ENCODE measurements at places on chromosomes 12 and 14.

GRCh38 chr12:5493018-5493417 is 61.1 kb downstream of the NTF3 start:
- DNase-seq: no peak

DNA sequence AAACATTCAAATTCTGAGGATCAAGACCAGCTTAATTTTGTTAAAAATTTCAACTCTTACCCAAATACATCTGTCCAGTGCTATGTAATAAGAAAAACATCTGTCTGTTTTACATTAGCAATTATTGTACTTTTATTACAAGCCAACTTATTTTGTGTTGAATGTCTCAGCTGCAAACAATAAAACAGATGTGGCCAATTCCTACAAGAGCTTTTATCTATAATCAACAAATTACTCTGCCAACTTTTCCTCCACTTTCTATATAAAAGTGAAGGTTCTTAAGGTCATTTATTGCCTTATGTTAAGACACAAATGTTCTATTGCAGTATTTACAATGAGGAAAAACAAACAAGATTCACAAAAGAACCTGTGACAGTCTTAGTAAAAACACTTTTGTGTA is 72.7 kb downstream of the NOVA1 start:
- no peak for DNase-seq

GRCh38 chr12:107670999-107671643 is 14.5 kb upstream of the PWP1 start:
- no peak for DNase-seq

DNA sequence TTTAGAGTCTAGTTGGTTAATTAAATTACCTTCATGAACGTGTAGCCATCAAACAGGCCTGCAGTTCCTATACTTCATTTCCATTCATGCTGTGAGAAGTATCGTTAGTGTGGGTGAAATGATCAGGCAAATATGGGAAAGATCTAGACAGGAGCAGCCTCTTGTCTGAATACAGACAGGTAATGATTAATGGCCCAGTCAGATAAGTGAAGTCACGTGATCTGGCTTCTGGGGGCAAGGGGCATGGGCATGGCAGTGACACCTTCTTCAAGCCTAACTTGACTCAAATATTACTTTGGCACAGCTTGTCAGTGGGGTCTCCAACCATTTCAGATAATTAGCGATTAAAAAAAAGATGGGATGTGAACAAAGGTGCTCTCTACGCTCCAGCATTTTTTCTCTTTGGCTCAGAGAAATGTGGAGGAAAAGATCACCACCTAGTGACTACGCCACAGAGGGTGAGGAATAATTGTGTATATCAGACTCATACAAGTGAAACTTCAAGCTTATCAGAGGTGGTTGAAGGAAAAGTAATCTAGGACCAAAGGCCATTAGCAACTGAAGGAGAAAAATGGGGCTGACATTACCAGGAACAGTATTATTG is 17.8 kb downstream of the GUCY2C start:
- no peak for DNase-seq

DNA sequence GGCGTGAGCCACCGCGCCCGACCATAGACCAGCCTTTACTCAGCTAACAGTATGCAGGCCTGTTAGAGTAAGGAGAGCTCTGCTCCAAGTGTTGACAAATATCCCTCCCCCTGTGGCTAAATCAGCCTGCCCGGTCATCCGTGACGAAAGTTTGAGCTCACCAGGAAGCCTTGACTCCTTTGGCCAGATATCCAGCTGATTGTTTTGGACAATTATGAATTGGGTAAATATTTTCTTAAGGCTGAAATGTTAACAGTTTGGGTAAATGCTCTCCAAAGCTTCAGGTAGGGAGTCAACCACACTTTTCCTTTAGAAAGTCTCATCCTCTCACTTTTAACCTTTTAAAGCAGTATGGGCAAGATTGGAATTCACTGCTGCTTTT is 157.9 kb downstream of the PAWR start:
- no peak for DNase-seq

DNA sequence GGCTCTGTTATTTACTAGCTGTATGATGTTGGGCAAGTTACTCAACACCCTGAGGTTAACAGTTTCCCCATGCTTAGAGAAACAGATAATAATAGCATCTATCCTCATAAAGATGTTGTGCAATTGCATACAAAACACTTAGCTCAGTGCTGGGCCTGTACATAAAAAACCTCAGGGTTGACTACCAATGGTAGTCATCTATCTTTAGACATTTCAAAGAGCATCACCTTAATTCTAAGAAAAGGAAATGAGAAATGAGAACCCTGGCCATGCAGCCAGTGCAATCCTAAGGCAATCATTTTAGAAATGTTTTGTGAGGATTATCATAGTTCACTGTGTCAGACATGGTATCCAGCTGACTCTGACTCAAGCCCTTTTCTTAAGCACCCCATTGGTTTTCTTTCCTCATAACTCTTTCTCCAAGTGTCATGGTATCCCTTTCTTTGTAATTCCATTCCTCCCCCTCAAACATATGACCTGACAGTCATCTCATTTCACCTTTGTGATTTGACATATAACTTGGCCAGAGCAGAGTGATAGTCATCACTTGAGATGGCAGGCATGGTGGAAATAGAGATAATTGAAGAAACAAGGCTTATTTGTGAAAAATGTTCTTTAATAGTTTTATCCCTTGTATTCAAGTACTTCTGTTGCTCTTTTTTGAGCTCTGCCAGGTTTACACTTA is 29.5 kb upstream of the OSBPL8 start:
- no peak for DNase-seq

GRCh38 chr12:74897425-74898211 is 312.0 kb downstream of the KCNC2 start:
- no peak for DNase-seq

- no peak for DNase-seq
These were observed 205.6 kb downstream of the KIF26A start for GRCh38 chr14:104343690-104344640.

DNA sequence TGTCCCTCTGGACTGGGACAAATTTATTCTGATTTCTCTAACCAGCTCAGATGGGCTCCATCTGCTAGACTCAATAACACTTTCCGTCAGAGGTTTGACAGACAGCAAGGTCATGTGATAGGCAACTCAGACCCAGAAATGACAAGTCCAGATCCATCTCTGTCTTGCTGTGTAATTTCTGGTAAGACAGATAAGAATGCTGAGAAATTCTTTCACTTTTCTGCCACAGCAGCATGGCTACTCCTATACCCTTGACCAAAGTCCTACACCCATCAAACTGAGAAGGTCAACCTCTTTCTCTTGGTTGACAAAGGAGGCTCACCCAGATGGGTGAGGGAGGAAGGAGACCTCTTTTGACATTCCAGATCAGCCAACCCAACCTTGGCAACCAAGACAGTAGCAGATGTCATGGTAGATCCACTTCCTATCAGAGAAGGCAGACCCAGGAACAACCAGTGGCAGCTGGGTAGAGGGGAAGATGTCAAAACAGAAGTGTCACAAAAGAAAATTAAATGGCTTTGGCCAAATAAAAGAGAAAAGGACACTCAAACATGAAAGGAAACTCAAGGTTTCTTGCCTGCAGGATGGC is 36.9 kb upstream of the PRKAB1 start:
- no peak for DNase-seq

- no peak for DNase-seq
These were observed 56.2 kb downstream of the TSPAN9 start for GRCh38 chr12:3133405-3133783.

DNA sequence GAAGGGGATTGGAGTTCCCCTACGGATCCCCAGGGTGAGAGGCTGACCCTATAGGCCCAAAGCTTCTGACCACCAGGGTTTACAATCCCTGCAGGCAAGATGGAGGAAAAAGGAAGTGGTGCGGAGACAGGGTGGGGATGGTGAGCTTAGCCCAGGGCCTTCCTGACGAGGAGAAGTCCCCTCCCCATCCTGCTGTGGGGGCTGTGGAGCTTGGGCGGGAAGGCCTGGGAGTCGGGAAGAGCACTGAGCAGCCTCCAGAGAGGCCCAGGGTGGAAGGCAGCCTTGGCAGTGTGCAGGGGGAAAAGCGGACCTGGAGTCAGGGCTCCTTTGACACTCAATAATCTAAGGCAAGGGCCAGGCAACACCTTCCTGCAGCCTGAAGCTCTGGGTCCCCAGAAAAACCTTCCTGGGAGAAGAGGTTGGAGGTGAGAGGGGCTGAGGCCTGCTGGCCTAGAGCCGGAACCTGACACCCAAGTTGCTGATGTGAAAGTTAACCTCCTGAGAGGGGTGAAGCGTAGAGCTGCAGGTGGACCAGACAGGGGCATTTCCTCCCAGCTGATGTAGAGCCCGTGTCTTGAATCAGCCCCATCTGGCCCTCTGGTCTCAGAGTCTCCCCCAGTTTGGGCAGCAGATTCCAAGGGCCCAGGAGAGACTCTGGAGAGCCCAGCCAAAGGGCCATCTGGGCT is 6.0 kb downstream of the HDAC7 start:
- DNase-seq: peak; percentile 63

GRCh38 chr14:69586404-69586803 is 11.7 kb upstream of the CCDC177 start:
- DNase-seq: no peak

DNA sequence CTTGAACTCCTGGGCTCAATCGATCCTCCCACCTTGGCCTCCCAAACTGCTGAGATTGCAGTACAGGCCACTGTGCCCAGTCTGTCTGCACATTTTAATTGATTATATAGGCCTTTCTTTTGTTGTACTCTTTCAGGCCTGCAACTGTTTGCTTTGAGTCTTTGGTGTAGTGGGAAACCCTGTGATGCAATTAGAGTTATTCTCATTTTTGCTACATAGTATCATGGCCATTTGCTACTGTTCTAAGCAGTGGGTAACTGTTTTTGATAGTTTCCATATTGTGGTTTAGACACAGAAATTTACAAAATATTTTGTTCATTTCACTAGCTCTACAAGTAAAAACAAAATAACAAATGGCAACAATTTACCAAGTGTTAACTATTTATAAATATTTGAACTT is 6.3 kb upstream of the TUBA1B start:
- DNase-seq: no peak

GRCh38 chr12:2813214-2814185 is 1.0 kb downstream of the ITFG2 start:
- no peak for DNase-seq

- no peak for DNase-seq
These were observed 120.3 kb downstream of the GARIN6 start for GRCh38 chr12:99767809-99768208.

DNA sequence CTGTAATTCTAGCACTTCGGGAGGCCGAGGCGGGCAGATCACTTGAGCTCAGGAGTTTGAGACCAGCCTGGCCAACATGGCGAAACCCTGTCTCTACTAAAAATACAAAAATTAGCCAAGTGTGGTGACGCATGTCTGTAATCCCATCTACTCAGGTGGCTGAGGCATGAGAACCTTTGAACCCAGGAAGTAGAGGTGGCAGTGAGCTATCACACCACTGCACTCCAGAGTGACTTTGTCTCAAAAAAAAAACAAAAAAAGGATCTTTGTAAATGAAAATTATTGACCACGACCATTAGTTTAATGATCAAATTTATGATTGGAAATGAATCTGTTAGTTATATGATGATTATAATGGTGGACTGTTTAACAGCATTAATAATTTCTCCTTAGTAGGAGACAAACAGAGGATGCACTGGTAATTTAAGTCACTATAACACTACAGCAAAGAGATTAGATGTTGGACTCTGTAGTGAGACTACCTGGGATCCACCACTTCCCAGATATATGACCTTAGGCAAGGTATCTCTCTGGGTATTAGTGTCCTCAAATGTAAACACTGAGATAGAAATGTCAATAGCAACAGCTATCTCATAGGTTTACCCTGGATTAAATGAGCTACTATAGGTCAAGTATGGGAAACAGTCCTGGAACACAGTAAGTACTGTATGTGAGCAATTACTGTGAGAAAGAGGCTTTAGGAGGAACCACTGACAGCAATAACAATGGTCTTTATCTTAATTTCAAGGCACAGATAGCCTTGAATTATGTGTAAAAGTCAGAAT is 214.7 kb downstream of the NOVA1 start:
- DNase-seq: no peak

GRCh38 chr12:52175371-52176350 is 16.2 kb downstream of the KRT80 start:
- DNase-seq: no peak

- no peak for DNase-seq
These were observed 22.0 kb downstream of the TTC9 start for GRCh38 chr14:70663707-70664179.

DNA sequence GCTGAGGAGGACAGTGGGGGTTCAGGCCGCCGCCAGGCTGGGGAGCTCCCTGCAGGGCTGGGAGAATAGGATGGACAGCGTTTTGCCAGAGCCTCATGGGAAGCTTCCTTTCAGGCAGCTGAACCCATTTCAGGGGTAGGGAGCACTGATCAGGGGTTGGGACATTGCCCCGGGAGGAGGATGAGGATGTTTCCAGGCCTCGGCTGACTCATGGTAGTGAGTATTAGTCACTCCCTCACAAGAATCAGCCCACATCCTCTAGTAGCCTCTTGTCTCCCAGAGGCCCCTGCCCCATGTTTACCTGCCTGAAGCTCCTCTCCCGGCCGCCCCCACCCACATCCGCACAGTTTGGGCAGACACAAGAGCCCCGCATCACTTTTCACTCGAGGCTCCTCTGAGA is 89.8 kb downstream of the ZFP36L1 start:
- DNase-seq: no peak

DNA sequence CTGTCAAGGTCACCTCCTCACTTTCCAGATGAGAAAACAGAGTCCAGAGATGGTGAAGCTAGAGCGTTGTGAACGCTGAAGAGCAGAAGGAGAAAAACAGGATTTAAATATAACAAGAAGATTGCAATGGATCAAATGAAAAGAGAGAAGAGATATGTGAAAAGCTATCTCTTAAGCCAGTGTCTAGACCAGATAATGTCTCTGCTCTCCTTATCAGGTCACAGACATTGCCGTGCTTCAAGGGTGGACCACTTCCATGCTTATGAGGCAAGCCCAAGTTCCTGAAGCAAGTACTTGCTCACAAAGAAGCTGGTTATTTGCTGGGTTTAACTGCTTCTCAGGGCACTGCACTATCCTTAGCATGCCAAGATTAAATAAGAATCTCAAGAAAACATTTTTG is 31.6 kb upstream of the FRS2 start:
- DNase-seq: no peak

DNA sequence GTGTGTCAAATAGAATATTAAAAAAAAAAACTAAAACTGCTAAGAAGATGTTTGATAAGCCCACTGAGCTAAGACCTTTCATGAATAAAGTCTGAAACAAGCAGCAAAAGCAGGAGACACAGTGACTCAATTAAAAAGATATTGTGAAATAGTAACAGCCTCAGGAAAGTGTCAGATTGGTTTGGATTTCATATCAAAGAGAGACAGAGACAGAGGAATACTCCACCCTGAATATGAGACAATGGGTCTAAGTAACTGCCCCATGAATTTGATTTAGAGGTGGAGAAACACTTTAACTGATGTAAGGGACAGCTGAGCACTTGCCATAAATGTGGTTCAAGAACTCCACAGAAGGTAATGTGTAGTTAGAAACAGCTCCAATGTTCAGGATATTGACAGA is 277.9 kb upstream of the FOXG1 start:
- no peak for DNase-seq

GRCh38 chr14:72683787-72684186 is 210.1 kb downstream of the DPF3 start:
- DNase-seq: no peak

Data from GM12892 (cell line).